ENCODE measurements at places on chromosomes 2 and 18. TPM values are rescaled to one million over a fixed set of nuclear protein-coding genes. Genes with fewer than 3 reads are reported as not detected.

DNA sequence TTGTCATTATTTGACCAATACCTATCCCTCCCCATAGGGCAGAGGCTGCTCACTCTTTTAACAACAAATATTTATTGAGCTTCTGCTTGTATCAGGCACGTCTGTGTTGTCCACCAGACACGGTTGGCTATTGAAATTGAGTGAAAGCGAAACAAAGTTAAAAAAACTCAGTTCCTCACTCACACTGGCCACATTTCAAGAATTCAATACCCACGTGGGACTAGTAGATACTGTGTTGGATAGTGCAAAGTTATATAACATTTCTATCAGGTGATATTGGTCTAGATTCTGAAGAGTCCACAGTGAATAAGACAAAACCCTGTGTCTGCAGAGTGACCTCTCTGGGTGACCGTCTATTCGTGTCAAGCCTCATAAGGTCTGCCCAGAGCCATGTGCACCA, 43.9 kb upstream of the GALR1 start:
- no peak for DNase-seq

DNA sequence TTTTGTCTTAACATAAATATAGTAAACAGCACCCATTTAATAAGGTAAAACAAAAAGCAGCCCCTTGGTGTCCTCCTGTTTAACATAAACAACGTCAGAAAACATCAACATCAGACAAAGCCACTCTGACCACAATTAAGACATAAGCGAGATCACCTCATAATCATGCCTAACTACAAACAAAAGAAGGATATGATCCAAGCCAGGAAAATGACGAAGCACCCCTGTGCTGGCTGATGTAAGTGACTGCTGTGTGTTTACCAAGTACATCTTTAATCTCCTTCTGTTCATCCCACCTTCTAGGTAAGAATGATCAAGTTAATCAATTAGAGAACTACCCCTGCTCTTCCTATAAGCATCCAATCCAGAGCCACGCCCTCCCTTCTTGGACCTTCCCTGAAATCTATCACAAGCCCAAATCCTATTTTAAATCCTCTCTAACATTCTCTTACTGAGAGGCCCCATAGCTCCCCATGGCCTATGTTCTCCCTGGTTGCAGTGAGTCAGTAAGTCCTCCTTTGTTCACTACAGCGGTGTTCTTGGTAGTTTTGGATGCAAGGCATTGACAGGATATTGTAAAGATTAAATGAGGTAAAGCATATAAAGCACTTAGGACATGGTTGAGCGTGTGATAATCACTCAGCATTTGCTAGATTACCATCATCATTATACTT, 424.2 kb downstream of the TSN start:
- DNase-seq, result no peak

- DNase-seq, result no peak
Observed at GRCh38 chr2:85744741-85745601, 8.8 kb upstream of the ATOH8 start.

GRCh38 chr2:61733563-61733962, 120.3 kb downstream of the FAM161A start:
- DNase-seq, result no peak

- DNase-seq, result no peak
Observed at GRCh38 chr2:142189501-142189900, 58.7 kb upstream of the LRP1B start.

The LOXHD1 gene
- not detected for total RNA-seq

Data from activated T-cell treated with anti-CD3 and anti-CD28 coated beads, Interleukin-2, amount 50 U/mL, for 4 hours (primary cell).